Thymus (tissue), 14 donors: ENCODE measurements at places on chromosomes 7 and 10.

DNA sequence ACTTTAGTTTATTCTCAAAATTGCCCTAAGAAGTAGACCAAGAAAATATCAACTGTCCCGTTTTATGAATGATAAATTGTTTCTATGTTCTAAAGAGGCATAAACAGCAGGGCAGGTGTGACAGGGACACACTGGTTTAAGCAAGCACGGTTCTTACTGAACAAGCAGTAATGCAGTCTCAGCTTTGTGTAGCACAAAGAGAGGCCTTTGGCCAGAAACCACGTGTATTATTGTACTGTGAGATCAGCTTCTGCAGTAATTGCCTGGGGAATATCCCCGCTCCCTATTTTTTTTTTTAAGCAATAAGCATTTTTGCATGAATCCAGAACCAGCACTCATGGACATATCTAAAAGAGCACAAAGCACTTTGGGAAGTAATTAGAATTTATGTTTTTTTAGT is 255.4 kb downstream of the WDR11 start:
- no peak for DNase-seq

- DNase-seq = no peak
Observed at GRCh38 chr10:98323221-98324164, 55.5 kb upstream of the LOXL4 start.

- DNase-seq = no peak
Observed at GRCh38 chr10:99629625-99629978, 9.4 kb upstream of the SLC25A28 start.

DNA sequence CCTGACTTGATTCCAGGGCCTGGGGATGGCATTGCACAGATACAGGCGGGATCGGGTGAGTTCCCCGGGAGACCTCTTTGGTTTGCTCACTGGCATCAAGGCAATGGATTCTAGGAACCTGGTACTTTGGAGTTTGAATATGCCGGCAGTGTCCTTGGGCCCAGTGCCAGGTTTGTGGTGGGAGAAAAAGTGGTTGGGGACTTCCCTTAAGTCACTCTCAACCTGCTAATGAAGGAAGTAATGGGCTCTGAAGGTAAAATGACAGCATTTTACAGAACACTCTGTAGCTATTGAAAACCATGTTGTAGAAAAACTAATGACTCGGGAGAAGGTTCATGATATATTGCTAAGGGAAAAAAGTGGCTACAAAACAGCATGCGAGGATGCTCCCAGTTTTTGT is 129.9 kb downstream of the CFAP58 start:
- no peak for DNase-seq
